ENCODE measurements at places on chromosomes 11 and 22.
A peak's percentile ranks its signal among the peaks of the same experiment; 100 is the strongest.

DNA sequence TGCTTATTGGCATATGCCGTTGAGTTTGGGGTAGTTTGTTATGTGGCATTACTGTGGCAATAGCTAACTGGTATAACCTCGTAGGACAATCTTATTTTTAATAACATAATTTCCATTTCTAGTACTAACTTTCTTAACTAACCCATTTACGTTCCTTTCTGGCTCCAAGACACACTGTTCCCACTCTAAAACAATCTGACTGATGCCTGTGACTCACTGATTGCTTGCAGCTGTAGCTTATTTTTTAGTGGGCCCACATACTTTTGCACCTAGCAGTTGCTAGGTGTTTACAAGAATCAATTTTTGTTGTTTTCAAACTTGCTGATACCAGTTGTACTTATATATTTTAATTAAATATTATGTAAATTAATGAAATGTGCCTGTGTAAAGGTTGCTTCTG lies 52.2 kb downstream of the FAT3 start:
- no peak for DNase-seq

DNA sequence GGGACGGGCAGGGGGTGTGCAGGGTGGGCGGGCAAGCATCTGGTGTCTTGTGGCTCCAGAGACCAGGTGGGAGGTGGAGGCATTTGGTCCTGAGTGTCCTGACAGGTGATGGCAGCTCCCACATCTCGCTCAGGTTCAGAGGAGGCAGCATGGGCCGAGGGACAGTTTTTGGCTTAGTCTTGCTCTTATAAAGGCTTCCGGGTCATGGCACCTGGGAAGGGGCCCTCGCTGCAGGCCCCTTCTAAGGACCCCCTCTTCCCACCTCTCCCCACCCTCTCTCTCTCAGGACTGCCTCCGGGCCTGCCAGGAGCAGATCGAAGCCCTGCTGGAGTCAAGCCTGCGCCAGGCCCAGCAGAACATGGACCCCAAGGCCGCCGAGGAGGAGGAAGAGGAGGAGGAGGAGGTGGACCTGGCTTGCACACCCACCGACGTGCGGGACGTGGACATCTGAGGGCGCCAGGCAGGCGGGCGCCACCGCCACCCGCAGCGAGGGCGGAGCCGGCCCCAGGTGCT lies 9.9 kb downstream of the CCND1 start:
- no peak for DNase-seq

DNA sequence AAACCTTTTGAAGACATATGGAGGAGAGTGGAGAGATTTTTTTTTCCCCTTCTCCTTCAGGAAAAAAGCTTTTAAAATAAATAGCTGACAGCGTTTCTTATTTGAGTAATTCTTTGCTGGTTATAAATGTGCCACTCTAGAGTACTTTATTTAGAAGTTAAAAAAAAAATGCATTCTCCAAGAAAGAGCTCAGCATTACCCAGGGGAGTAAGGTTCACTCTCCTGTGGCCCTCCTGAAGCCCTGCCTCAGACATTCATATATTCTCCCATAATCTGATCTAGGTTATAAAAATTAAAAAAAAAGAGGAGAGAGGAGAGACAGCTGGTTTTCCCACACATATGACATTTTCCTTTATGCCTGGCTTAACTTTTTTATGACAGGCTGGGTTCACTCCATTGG lies 545.2 kb upstream of the CADM1 start:
- no peak for DNase-seq

DNA sequence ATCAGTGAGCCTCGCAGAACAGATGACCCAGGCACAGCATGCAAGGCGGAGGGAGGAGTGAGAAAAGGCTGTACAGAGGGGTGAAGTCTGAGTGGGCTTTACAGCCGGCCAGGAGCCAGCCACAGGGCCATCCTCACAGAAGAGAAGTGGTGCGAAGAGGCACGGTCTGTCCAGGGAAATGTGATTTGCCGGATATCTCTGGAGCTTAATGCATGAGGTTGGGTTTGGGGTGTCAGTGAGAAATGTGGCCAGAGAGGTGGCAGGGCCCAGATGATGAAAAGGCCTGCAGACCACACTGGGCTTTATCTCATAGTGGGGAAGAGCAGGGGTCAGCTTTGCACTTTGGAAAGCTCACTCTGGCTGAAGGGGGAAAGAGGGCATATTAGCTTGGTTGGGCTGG lies 255.2 kb downstream of the BUD13 start:
- DNase-seq, result no peak

DNA sequence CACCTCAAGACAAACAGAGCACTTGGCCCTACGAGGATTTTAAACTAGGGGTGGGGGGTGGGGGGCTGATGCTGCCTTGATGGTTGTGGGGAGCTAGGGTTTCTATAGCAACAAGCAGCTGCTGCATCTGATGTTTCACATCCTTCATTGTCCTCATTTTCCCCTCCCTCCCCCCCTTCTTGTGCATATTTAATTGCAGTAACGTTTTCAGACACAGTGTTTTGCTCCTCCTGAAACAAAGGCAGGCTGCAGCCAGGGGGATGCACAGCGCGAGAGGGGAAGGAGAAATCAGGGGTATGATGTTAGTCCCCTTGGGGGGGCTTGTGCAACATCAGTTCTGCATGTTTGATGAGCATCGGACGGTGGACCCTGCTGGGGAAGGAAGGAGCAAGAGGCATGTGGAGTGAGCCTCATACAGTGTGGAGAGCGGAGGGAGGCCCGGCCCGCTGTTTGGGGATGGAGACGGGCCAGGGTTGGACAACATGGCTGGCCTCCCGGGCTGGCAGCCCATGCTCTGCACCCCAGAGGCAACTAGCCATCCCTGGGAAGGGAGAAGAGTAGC lies 208.3 kb downstream of the CEP164 start:
- DNase-seq, result peak; percentile 75

- no peak for DNase-seq
Measured at GRCh38 chr11:29326757-29327156, 690.1 kb downstream of the KCNA4 start.

- no peak for DNase-seq
Measured at GRCh38 chr11:77175021-77175842, 47.2 kb downstream of the MYO7A start.

DNA sequence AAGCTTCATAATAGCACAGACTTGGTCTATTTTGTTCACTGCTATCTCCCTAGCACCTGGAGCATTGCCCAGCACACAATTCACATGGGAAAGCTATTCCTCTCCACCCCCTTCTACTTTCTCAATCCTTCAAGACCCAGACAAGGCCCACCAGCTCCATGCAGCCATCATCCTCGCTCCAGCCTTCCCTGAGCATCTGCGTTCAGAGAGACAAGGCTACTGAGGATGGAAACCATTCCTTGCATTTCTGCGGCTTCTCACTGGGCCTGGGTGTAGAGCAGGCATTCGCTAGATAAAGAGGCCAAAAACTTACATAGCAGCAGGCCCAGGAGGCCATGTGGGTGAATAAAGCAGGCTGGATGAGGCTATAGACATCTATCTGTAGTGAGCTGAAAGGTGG lies 530.8 kb downstream of the BUD13 start:
- DNase-seq, result no peak

GRCh38 chr11:84234011-84234410 lies 947.8 kb upstream of the CCDC90B start:
- DNase-seq, result peak; percentile 34

DNA sequence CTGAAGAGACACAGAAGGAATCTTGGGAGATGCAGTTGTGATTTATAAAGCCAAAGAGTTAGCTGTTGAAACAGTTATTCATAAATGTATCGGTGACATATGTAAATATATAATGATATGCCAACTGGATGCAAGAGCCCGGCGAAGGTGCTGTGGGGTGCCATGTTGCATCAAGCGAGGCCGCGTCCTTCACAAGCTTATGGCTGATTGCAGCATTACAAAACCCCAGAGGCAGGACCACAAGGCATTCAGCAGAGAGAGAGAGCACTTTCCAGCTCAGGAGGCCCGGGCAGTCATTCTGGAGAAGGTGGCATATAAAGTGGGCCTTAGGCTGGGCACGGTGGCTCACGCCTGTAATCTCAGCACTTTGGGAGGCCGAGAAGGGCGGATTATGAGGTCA lies 65.6 kb downstream of the LARGE1 start:
- no peak for DNase-seq

DNA sequence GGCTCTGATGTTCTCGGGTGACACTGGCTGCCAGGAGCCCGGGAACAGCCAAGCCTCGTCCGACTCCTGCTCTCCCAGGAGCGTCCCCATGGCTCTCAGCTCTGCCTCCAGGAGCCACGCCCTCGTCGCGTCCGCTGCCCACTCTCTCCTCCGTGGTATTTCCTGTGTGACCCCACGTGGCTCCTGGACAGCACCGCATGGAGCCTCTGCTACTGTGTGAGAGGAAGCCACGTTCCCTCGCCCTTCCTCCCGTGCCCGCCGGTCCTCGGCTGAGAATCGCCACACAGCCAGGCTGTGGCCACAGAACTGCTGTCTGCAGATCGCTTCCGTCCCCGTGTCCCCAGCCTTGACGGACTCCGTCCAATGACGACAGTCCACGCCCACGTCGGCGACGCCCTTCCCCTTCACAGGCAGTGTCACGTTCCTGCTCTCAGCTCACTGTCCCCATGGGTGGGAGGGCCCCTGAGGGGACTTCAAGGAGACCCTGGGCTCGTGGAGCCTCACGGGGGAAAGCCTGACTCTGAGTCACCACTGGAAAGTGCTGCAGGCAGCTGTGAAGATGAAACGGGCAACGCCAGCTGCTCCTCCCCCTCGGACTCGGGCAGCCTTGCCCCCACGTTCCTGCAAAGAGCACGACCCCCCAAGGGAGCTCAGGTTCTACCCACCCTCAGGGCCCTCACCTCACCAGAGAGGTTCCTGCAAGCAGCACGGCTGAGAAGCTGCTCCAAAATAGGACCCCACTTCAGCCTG lies 458.5 kb downstream of the BRD1 start:
- DNase-seq, result no peak

- DNase-seq, result no peak
Measured at GRCh38 chr22:49738006-49738405, 89.7 kb downstream of the BRD1 start.

- DNase-seq, result no peak
Measured at GRCh38 chr11:73152861-73153483, 10.9 kb upstream of the FCHSD2 start.

- no peak for DNase-seq
Measured at GRCh38 chr11:33777906-33778305, 3.6 kb upstream of the FBXO3 start.
